ENCODE measurements at places on chromosomes 5 and 9.

DNA sequence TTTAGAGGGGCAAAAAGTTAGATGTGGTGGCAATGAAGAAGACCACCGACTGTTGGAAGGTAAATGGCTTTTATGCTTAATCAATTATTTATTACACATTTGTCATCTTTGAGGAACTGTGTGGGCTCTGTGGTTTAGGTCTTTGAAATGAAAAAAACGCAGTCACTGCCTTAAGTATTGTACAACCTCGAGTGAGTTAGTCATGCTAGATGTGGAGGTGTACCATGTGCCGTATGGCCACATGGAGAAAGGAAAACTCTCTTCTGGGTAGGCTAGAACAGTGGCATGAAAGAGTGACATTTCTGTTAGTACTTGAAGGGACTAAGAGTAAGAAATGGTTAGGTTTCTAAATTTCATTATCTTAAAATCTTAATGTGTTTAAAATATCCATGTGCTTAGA, 166.1 kb downstream of the HACD4 start:
- no peak for DNase-seq

- DNase-seq: no peak
Measured at GRCh38 chr9:78015241-78015640, 16.4 kb downstream of the GNAQ start.

DNA sequence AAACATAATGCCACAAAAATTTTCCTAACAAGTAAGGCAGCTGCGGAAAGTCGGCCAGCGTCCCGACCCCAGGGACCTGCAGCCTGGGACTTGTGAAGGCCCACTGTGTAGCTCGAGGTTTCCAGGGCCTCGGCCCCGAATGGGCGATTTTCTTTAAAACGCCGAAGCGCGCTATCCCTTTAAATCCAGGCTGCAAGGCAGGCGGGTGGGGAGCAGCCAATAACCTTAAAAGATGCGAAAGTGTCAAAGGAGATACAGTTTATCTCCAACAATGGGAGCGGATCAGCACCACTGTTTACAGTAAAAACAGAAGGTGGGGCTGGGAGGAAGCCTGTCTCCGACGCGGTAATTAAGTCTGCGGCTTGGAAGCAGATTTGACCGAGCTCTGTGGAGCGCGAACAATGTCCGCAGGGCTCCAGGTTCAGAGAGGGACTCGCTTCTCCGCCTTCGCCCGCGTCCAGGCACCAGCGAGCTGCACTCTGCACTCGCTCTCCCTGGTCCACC, 1.7 kb upstream of the ZSWIM6 start:
- DNase-seq: no peak

- DNase-seq: no peak
Measured at GRCh38 chr5:170747357-170747756, 36.2 kb upstream of the GABRP start.

DNA sequence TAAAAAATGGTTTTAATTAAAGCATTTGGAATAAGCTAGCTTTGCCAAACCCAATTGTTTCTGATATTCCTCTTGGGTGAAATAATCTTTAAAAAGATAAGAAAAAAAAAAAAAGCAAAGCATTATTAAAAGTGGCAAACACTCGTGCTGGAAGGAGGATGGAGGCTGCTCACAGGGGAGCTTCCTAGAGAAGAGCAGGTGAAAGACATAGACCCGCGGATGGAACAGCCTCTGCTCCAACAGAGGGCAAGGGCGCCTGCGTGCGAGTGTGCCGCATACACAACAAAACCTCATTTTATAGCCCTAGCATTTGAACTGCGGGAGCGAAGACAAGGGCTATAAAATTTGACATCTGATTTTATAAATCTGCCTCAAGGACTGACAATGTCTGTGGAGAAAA, 33.4 kb upstream of the SLC25A51 start:
- no peak for DNase-seq

DNA sequence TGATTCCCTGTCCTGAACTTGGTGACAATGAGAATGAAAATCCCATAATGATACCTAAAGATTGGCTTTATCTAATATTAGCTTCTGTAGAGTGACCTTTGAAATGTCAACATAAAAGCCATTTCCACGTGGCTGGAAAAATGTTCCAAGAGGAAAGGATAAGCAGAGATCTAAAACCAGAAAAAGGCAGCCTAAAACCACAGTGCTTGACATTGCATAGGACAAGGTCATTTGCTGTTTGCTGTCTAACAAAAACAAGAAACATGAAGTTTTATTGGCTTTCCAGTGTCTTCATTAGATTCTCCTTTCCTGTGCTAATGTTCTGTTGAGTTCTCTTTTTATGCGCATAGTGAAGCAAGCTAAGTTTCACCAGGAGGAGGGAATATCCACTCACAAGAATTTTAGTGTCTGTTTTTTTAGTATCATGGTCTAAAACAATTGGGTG, 44.6 kb downstream of the CPEB4 start:
- DNase-seq: no peak

DNA sequence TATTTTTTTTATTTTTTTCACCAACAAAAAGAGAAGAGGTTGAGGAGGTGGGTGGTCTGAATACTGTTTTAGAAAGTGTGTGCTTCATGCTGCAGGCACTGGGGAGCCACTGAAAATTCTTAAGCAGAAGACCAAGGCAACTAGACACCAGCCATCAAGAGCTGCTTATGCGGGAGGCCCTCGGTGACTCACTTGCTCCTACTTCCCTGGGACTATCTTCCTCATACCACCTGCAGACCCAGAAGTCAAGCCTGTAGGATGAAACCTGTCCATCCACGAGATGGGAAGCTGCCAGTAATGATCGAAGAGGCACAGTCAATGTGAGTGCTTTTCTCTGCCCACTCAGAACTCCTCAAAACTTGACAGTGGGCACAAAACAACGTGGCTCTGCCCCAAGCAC, 125.8 kb upstream of the SLC44A1 start:
- DNase-seq: no peak

DNA sequence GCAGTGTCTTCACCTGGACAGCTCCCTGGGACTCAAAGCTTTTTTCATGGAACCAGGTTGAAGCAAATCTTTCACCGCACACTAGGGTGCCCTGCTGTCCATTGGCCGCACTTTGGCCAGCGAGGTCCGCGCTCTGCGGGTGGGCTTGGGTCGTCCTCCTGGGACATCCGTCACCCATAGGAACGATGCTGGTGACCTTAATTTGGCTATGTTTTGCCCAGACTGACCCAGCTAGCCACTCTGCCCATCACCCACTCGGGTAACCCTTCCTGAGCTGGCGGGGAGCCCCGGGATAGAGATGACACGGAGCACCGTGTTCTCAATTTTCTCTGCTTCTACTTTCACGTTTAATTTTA, 25.9 kb downstream of the ZDHHC11B start:
- no peak for DNase-seq

DNA sequence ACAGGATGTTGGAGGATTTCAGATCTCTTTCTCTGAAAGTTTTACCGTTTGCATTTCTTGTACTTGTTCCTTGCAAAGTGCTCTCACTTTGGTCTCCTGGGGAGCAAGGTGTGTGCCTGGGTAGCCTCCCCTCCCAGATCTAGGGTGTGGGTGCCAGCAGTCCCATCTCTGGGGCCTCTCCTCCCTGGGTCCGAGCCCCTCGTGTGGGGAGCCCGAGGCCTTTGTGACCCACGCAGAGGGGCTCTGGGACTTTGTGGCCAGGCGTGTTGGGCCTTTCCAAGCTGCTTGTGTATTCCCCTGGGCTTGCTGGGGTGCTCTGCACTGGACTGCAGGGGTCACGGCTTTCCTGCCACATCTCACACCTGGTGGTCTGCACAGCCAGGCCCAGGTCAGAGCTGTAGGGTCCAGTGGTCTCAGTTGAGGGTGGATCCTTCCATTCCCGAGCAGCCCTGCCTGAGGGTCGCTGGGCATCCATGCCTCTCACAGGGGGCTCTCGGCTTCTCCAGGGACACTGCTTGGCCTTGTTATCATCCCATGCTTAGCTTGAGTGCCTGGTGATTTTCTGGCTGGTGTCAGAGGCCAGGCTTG, 96.3 kb downstream of the CACNA1B start:
- no peak for DNase-seq

DNA sequence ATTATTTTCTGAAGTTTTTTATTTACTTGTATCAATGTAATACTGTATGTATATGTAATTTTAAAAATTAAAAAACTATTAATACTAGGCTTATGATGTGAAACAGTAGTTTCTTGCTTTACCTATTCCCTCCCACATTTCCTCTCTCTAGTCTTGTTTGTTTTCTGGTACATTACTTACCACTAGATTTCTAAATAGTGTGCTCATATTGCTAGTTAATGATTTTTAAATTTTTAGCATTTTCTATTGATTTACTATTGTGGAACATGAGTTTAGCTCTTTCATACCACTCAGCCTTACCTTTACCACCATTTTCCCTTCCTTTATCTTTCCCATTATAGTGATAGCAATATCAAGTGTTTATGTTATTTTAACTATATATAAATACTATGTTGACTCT, 39.3 kb downstream of the UBE2R2 start:
- no peak for DNase-seq

DNA sequence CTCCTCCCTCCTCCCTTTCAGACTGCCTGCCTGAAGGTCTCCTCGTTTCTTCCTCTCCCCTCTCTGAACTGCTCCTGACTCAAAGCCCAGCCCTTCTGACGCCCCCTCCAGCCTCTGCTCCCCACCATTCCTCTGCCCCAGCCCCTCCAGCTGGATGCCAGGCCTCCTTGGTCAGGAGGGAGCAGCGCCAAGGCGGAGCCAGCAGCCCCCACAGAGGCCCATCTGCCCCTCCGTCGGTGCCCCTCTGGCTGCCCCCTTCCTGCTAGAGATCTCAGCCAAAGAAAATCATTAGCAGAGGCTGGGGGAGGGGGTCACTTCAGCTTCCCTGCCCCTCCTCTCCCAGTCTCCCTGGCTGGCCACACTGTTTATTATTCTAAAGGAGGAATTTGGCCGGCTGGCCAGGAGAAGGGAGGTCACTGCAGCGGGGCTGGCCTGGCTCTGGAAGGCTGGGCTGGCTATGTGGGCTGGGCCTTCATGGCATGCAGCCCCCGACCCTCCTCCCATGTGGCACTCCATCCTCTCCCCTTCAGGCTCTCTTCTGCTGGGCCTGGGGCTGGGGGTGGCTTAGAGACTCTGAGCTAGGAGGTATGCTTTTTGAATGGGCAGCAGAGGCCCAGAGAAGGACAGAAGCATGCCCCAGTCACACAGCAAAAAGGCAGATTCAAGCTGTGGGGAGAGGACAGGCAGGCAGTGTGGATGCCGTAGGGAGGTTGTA, 16.9 kb downstream of the PDGFRB start:
- peak; percentile 84 for DNase-seq
